Daoy (cell line): ENCODE measurements at places on chromosomes 11 and 22. TPM values are rescaled to one million over a fixed set of nuclear protein-coding genes. Genes with fewer than 3 reads are reported as not detected.

DNA sequence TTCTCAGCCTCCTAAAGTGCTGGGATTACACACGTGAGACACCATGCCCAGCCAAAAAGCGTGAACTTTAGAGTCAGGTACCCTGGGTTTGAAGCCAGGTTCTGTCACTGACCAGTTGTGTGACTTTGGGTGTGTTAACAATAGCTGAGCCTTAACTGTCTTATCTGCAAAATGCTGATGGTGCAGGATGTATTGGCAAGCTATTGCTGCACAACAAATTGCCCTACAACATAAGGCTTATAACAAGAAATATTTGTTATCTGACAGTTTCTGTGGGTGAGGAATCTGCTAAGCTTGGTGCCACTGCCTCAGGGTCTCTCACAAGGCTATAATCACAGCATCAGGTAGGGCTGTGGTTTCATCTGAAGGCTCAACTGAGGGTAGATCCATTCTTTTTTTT lies 21.9 kb downstream of the SYNGR1 start:
- no peak for DNase-seq

DNA sequence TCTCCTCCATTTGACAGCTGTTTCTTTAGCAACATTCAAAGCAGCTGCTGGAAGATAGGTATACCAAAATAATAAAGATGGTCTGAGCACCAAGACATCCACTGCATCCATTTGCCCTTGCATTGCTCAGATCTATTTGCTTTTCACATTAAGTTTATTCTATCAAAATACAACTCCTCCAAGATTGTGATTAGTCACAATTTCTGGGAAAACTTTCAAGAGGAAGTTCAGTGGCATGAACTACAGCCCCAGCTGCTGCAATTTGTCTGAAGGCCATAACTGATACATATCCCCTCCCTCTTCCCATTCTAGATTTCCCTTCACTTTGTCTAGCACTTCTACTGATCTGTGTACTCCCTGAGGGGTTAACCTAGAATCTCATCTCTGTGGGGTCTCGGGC lies 117.5 kb upstream of the CEP126 start:
- DNase-seq: no peak

The CRYBB2 gene
- total RNA-seq: not detected in 2 replicates

The MMP7 gene
- total RNA-seq: 4.7 and 5.9 TPM in 2 replicates

GRCh38 chr11:113048820-113049768 lies 87.9 kb downstream of the NCAM1 start:
- peak; percentile 36 for DNase-seq

The HMOX1 gene
- 6.3 and 9.7 TPM in 2 replicates for total RNA-seq

DNA sequence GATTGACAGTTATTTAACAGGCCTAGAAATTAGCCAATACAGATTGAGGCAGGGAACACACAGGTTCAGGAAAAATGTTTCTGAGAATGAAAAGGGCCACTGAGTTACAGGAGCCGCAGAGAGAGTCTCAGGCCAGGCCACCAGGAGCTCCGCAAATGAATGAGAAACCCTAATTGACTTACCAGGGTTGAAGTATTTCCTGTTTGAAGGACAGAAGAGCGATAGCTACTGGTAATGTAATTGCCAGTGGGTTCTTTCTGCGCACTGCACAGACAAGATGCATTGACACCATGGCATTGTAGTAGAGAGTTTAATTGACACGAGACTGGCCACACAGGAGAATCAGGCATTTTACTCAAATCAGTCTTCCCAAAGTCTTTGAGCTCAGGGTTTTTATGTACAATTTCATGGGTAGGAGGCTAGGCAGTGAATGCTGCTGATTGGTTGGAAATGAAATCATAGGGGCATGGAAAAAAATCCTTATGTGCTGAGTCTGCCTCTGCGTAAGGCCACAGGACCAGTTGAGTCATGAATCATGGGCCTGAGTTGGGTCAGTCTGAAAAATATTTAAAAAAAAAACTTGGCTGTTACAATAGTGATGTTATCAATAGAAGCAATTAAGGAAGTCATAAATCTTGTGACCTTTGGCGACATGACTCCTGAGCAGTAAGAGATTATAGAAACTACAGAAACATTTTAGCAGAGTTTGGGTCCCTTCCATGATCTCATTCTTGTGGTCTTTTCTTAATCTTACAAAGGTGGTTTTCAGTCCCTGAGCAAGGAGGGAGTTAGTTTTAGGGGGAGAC lies 203.8 kb downstream of the CASP12 start:
- DNase-seq: no peak

The TMEM121B gene
- 0.11 and 0.21 TPM in 2 replicates for total RNA-seq

DNA sequence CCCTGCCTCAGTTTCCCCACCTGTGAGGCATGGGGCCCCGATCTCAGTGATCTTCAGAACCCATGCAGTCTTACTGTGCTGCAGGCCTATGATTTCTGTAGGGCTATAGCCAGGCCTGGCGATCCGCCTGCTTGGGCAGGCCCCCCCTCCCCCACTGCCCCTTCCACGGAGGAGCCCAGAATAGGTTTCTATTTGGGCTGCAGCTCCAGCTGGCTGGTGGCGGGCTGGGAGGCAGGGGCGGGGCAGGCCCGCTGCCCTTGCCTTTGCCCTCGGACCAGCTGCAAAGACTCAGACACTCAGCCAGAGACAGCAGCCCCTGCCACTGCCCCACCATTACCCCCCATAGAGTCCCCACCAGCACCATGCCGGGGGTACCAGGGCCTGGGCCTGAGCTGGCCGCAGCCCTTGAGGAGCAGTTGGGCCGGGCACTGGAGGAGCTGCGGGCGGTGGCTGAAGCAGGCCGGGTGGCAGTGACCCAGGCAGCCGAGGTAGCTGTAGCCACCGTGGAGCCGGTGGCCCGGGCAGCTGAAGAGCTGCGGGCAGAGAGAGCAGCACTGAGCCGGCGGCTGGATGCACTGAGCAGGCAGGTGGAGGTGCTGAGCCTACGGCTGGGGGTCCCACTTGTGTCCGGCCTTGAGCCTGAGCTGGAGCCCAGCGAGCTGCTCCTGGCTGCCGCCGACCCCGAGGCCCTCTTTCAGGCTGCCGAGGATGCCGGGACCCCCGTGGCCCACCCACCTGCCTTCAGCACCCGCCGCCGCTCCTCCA lies 12.2 kb downstream of the SMTN start:
- no peak for DNase-seq

- DNase-seq: no peak
Observed at GRCh38 chr11:76783294-76783895, at the start of gene TSKU. TSKU (plus strand) TSS chr11:76783356; CDS start chr11:76795617, 12,261 bp downstream.

DNA sequence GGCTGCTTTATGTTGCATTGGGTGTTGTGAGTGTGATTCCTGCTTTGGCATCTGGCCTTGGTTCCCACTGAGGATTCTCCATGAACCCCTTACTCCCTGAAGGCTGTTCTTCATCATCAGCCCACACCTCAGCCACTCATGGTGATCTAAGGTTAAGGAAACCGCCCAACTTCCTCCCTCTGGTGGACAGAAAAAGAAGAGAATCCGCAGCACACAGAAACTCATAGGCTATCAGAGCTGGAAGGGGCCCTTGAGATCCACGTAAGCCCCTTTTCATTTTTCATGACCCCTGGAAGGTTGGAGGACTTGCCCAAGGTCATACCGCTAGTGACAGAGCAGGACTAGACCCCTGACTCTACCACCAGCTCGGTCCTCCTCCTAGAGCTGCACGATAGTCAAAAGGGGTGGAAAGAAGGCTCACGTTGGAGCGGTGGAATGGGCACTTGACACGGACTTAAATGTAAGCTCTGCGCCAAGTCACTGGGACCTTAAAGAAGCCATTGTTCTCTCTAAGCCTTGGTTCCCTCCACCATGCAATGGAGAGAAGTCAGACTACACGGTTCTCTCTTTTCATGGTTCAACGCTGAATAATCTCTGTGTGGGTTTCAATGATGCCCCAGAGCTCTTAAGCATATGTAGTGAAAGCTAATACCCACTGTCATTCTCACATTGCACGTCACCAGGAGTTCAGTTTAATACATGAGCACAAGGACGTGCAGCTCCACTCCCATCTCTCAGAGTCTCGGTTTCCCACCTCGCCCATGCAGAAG lies 83.6 kb upstream of the CRTAM start:
- DNase-seq: no peak

GRCh38 chr11:60887556-60887955 lies 18.8 kb downstream of the PRPF19 start:
- peak; percentile 53 for DNase-seq

DNA sequence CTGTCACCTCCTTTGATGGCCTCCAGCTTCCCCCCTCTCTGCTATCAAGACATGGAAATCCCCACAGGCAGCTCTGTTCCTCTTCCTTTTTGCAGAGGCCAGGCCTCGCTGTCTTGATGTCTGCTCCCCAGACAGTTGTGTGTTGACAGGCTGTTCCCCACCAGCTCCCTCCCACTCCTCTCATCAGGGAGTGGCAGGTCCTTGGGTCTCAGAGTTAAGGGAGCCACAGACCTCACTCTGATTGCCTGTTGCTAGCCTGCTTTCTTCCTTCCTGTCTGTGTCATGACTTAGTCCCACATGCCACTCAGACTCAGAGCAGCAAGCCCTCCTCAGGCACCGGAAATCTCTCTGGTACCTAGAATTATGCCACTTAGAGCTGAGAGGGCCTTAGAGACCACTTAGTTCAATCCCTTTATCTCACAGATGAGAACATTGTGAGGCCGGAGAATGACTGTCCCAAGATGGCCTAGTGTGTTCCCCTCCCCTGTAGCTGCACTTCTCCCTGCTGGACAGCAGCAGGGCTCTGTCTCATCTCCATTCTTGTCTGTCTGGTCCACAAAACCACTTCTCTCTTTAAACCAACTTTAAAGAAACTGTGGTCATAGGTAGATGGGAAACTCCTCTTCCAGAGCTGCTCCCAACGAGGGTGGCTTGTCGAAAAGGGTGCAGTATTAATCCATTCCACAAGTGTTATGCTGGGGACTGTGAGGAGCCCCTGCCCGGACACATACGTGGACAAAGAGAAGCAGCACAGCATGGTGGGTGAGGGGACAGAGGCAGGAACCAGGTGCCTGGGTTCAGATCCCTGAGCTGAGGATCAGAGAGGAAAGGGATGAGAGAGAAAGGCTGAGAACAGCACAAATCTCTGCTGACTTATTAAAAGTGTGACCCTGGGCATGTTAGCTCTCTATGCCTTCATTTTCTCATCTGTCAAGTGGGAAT lies 4.2 kb downstream of the AMPD3 start:
- DNase-seq: peak; percentile 13

The POTEH gene
- total RNA-seq: 1.6 and 3.8 TPM in 2 replicates

DNA sequence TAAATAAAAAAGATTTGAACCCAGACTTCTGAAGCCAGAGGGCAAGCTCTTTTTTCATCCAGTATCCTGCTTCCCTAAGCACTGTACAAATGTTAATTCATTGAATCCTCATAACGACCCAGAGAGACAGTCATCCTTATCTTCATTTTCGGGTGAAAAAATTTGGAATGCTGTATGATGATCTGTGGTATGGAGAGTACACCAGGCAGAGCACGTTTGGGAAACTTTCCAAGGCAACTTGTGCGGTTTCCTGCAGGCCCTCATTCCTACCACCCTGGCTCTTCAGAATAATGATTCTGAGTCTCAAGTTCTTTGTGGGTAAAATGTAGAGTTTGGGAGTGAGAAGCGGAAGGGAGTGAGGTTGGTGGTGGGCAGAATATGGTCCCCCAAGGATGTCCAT lies 177.9 kb upstream of the CADM1 start:
- DNase-seq: peak; percentile 82

DNA sequence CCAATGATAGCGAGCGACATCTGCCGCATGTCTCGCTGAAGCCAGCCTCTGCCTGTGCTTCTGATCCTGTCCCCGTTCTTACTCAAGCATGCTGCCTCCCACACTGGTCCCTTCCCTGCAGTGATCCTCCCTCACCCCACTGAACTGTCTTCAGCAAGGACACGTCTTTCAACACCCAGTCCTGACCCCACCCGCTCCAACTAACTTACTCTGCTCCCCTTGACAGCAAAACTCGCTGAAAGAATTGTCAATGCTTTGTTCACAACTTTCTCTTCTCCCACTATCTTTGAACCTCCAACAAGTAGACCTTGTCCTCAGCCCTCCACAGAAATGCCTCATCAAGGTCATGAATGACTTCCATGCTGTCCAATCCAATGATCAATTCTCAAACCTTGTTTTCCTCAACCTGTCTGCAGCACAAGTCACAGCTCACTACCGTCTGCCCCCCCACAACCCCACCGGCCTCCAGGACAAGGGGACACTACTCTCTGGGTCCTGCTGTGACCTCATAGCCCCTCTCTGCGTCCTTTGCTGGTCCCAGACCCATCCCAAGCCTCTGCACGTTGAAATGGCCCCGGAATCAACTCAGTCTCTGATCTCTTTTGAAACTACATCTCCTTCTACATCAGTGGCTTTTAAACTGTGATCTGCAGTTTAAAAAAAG lies 108.0 kb downstream of the MICAL3 start:
- no peak for DNase-seq

DNA sequence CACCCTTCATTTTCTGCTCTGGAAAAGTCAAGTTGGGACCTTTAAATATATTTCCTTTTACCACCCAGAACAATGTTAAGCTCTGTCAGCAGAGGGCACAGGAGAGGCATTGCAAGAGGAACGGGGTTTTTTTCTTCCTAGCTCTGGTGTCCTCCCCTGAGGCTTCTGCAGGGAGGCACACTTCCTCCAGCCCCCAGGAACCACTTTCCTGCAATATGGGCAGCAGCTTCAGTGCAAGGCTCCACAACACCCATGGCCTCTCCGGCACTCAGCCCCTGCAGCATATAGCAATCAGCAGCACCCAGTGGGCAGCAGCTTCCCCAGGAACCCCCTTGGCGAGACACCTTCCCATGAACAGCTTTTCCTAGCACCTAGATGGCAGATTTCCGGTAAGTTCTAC lies 101.4 kb downstream of the SYT9 start:
- DNase-seq: peak; percentile 35

The KLHDC7B gene
- total RNA-seq: 0.06 TPM in 1 of 2 replicates, not detected in the other

- no peak for DNase-seq
Observed at GRCh38 chr11:86278226-86278625, 23.8 kb upstream of the HIKESHI start.

GRCh38 chr22:26797910-26798309 lies 140.5 kb downstream of the MIAT start:
- DNase-seq: peak; percentile 48

DNA sequence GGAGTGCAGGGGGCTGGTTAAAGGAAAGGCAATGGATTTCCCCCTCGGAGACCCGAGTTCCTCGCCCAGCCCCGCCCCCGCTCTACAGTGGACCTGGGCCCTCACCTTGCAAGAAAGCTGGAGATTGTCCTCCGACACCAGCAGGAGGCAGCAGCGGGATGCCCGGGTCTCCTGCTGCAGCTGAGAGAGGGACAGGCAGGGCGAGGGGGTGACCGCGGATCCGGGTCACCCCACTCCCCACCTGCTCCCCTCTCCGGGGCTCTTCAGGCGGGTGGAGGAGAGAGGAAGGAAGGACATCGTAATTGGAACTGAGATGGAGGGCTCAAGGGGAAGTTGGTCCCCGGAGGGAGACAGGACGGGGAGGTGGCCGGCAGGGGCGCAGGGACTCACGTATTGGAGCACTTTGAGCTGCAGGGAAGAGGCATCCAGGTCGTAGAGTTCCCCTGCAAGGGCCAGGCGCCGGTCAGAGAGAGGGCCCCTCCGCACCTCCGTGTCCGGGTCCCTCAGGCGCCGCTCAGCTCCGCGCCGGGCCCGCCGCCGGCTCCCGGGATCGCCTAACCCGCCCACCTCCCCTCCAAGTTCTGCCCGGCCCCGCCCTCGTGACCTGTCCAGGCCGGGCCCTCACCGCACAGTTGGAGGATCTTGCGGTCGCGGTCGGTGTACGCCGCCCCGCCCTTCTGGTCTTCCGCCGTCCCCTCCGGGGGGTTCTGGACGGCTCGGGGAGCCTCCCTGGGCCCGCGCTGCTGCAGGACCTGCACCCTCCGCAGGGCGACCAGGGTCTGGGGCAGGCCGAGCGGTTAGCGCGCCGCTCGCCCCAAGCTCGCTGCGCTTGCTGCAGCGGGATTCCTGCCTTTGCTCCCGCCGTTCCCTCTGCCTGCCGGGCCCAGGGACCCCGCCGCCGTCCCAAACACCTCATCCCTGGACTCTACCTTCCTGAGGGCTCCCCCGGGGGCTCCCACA lies 84.1 kb downstream of the PDE2A start:
- peak; percentile 54 for DNase-seq

The KDM4E gene
- not detected in 2 replicates for total RNA-seq

GRCh38 chr11:75477614-75477935 lies 44.6 kb upstream of the KLHL35 start:
- no peak for DNase-seq
